ENCODE measurements at places on chromosomes 11 and 22. TPM values are rescaled to one million over a fixed set of nuclear protein-coding genes. Genes with fewer than 3 reads are reported as not detected.

GRCh38 chr11:34251589-34251980 lies 106.2 kb downstream of the ABTB2 start:
- no peaks in the 10 kb centered on the region for H3K4me1 ChIP-seq
- H3K4me3 ChIP-seq = peak overlapping the region; percentile 19
- no peak overlapping the region for H3K27ac ChIP-seq
- H3K27me3 ChIP-seq = no peaks in the 10 kb centered on the region

OR52N4 gene
- total RNA-seq = 0.89 TPM

DNA sequence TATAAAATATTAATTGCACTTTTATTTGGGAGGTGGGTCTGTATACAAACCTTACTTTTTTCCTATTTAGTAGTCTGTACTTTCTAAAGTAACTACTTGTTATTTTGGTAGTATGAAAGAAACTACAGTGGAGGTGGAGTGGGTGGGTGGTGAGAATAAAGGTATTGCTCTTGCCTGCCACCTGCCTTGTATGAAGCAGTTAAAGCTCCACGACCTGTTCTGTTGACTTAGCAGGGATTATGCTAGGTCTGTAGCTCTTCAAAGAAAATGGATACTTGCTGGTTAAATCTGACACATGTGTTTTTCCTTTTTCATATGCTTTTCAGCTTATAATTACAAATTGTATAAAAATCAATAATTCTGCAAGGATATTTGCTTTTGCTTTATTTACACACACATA lies 111.9 kb downstream of the EHF start:
- no peak overlapping the region for H3K4me3 ChIP-seq
- no peaks in the 10 kb centered on the region for H3K4me1 ChIP-seq
- H3K36me3 ChIP-seq = no peaks in the 10 kb centered on the region

CHRM1 gene
- total RNA-seq = 3.0 TPM

- H3K27me3 ChIP-seq = no peaks in the 10 kb centered on the region
- H3K4me1 ChIP-seq = no peaks in the 10 kb centered on the region
- DNase-seq = no peak
- no peak overlapping the region for H3K27ac ChIP-seq
- H3K36me3 ChIP-seq = no peaks in the 10 kb centered on the region
Observed at GRCh38 chr11:120912504-120912903, 111.4 kb upstream of the TBCEL start.

MUC5B gene
- 54.5 TPM for total RNA-seq

DNA sequence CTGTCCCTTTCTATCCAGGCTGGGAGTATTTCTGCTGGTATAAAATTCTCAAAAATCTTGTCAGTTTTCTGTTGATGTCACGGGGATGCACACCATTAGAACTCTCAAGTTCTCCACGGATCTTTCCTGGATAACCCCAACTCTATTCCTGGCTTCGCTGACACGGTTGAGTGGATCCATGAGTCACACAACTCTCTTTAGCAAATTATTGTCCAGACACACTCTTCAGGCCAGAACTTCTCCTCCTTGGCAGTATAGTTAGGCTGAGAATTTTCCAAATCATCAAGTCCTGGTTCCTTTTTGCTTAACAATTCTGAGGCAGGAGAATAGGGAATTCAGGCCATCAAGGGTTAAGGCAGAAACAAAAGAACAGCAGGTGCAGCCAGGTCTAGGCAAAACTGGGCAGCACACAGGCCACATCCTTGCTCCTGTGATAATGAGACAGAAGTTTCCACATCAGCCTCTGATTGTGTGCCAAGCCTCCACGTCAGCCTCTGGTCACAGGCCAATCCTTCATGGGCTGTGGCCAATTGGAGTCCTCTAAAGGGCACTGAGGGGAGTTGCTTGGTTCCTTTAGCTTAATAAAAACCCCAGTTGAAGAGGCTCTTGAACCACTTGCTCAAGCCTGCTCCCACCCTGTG lies 5.7 kb upstream of the ACAT1 start:
- H3K4me1 ChIP-seq = peaks cover 17% of the 10 kb centered on the region
- no peaks in the 10 kb centered on the region for H3K36me3 ChIP-seq
- DNase-seq = no peak
- no peak overlapping the region for H3K4me3 ChIP-seq
- H3K27me3 ChIP-seq = no peaks in the 10 kb centered on the region
- H3K27ac ChIP-seq = peak overlapping the region; percentile 61

DUSP8 gene
- 10.9 TPM for total RNA-seq

GRCh38 chr22:24450610-24451009 lies 23.2 kb downstream of the ADORA2A start:
- no peaks in the 10 kb centered on the region for H3K36me3 ChIP-seq
- H3K27ac ChIP-seq = no peak overlapping the region
- peaks cover 19% of the 10 kb centered on the region for H3K4me1 ChIP-seq
- H3K27me3 ChIP-seq = no peaks in the 10 kb centered on the region

Measured in upper lobe of left lung (tissue), 6 donors.